Renal pelvis (tissue), 12 donors: ENCODE measurements at places on chromosomes 7 and 10. TPM values are rescaled to one million over a fixed set of nuclear protein-coding genes. Genes with fewer than 3 reads are reported as not detected.

GRCh38 chr10:70596110-70596798 is 6.3 kb downstream of the PRF1 start:
- no peak for DNase-seq

Gene LDB3
- polyA plus RNA-seq: 1.2 TPM

GRCh38 chr7:68247126-68247525 is 1250.5 kb downstream of the TYW1 start:
- no peak for DNase-seq

Gene COL17A1
- polyA plus RNA-seq: 0.30 TPM
